ENCODE measurements at places on chromosomes 12 and 14.

- DNase-seq, result no peak
Observed at GRCh38 chr14:79573486-79573885, 637.8 kb downstream of the DIO2 start.

DNA sequence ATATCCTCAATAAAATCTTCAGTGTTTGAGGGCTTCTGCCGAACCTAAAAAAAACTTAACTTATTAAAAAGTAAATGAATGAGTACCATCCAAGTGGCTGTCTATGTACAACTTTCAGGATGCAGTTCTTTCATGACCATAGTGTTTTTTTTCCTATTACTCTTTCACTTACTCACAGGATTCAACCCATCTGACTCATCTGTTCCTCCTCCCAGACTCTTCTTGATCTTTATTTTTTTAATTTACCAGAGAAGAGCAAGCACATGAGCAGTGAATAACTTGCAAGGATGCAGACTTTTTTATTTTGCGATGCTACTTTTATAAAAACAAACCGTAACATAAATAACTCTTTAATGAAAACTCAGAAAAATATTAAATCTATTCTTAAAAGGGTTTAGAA lies 24.5 kb downstream of the RECQL start:
- no peak for DNase-seq

DNA sequence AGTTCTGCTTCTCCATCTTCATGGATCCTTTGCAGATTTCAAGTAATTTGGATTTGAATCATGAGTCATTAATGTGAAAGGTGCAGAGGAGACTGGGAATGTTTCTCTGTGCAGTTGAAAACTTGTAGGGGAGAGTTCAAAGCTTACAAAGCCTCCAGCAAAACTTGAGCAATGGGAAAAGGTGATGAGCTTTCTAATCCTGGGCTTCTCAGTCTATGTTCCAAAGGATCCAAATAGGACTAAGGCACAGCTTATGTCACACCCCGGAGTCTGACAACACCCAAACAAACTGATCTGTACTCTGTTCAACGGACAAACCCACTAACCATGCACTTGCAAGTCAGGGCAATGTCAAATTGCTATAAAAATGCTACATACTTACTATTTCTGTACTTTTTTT lies 134.8 kb downstream of the DUSP6 start:
- DNase-seq, result no peak

DNA sequence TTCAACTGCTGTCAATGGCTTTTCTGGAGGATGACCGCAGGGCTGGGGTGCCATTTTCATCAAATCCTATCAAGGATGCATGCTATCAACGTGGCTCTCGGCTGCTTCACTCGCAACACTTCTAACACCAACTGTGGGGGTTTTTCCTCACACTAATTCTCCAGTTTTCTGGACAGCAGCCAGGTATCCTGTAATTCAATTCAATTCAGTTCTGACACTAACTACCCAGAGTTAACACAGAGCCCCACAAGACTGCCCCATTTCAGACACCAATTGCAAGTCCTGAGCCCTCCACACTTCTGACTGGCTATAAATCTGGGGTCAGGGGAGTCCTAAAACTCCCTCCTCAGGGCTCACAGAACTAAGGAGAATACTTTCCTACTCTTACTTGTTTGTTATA lies 55.3 kb upstream of the TMCC3 start:
- DNase-seq, result no peak

GRCh38 chr12:101700299-101700820 lies 2.9 kb downstream of the CHPT1 start:
- DNase-seq, result no peak

- DNase-seq, result no peak
Observed at GRCh38 chr14:89384023-89384422, 33.0 kb downstream of the FOXN3 start.
